ENCODE measurements at places on chromosomes 2 and 18.

GRCh38 chr2:120103723-120104467 lies 91.0 kb downstream of the EPB41L5 start:
- DNase-seq, result peak; percentile 76

DNA sequence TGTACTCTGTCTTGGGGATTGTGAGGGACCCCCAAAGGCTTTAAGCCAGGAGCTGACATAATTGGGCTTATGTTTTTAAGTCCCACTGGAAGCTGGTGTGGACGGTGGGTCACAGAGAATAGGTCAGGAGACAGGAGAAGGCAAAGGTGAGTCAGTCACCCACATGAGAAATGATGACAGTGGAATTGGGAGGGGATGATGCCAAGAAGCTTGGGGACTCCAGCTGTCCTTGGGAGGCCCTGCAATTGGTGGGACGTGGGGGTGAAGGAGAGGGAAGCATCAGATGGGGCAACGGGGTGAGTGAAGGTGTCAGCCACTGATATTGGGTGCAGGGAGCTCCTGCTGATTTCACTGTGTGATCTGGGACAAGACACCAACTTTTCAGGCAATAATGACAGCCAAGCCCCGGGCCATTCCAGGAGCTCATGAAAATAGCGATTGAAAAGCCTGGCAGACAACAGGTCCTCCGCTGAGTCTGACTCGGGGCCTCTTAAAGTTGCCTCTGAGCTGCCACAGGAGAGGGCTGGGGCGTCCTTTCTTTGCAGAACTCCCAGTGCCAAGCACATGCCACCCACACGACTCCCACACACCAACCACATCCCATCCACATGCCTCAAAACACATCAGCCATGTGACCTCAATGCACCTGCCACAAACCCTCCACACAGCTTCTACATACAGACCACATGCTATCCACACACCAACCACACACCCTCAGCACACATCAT lies 13.4 kb downstream of the TNS1 start:
- DNase-seq, result no peak

GRCh38 chr2:113179446-113180045 lies 5.8 kb downstream of the PSD4 start:
- DNase-seq, result no peak

GRCh38 chr2:60483401-60483800 lies 70.1 kb downstream of the BCL11A start:
- DNase-seq, result peak; percentile 65

DNA sequence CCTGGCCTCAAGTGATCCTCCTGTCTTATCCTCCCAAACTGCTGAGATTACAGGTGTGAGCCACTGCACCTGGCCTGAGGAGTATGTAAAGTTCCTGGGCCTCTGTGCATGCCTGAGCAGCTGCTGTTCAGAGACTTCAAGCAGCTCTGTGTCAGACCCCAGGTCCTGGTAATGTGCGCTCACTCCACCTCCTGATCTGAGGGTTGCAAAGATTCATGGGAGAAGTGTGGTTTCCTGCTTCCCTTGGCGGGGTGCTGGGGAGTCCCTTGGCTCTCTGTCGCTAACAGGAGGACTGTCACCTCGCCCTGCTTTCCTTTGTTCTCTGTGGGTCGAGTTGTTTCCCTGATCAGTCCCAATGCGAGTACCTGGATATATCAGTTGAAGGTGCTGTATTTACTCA lies 8.6 kb upstream of the IL36A start:
- no peak for DNase-seq

DNA sequence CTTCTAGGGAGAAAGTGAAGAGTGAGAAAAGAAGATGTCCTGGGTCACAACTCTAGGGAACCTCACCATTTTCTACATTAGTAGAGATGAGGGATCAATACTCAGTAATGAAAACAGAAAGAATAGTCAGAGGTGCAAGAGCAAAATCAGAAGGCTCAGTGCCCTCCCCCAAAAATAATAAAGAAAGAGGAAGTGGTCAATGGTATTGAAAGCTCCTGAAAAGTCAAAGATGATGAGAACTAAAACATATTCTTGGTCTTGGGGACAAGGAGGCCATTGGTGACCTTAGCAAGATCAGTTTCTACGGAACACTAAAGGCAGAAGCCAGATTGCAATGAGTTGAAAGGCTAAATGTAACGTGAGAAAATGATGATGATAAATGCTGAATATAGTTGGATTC lies 24.5 kb upstream of the MYO1B start:
- no peak for DNase-seq

DNA sequence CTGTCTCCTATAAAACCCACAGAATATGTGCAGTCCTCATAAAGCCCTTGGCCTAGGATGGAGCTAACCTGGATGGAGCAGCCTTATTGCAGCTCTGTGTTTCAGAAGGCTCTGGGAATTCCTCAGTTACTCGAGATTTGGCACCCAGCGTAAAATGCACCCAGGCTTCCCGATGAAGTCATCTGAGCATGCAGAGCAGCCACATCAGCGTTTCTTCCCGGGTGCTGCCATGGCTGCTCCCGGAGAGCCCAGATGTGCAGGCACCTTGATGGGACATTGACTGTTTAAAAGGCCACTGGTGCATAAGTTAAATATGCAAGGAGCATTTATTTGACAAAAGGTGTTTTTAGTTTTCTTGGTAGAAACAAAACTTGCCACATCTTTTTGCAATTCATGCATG lies 115.2 kb downstream of the MBP start:
- no peak for DNase-seq

GRCh38 chr2:222751821-222752719 lies 80.6 kb downstream of the MOGAT1 start:
- no peak for DNase-seq

- no peak for DNase-seq
Measured at GRCh38 chr18:49572611-49573345, 10.9 kb downstream of the LIPG start.

- no peak for DNase-seq
Measured at GRCh38 chr2:11365096-11365879, 20.9 kb upstream of the ROCK2 start.

GRCh38 chr2:42025151-42025582 lies 22.7 kb upstream of the PKDCC start:
- DNase-seq, result peak; percentile 94

- DNase-seq, result peak; percentile 2
Measured at GRCh38 chr2:118374974-118375755, 286.9 kb downstream of the INSIG2 start.

DNA sequence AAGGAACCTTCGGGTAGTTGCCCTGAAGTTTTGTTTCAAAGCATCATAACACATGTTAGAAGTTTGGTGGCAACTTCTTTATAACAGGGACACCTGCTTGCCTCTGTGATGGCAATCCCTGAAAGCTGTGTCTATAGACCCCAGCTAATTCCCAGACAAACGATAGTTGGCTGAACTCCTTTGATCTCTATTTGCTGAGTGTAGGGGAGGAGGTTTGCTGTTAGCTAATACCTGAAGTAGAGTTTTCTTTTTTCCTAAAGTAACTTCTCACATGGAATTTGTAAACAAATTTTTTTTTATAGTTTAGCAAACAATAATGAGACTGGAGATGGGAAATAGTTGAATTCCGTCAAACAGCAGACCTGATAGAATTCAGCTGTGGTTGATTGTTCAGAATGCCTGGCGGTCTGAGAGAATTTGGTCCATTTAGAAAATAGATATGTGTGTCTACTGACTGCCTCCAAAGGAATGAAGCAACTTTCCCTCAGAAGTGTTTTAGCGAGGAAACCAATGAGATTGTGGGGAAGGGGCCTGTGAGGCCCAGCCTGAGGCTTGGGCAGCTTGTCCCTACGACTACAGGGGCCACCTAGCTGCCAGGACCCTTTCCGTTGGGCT lies 123.5 kb upstream of the EPAS1 start:
- DNase-seq, result no peak

- DNase-seq, result no peak
Measured at GRCh38 chr2:65379223-65379622, 53.2 kb downstream of the SPRED2 start.

- peak; percentile 76 for DNase-seq
Measured at GRCh38 chr2:8543383-8544170, 138.3 kb upstream of the ID2 start.

GRCh38 chr2:9655441-9656269 lies 24.9 kb upstream of the YWHAQ start:
- DNase-seq, result peak; percentile 79

DNA sequence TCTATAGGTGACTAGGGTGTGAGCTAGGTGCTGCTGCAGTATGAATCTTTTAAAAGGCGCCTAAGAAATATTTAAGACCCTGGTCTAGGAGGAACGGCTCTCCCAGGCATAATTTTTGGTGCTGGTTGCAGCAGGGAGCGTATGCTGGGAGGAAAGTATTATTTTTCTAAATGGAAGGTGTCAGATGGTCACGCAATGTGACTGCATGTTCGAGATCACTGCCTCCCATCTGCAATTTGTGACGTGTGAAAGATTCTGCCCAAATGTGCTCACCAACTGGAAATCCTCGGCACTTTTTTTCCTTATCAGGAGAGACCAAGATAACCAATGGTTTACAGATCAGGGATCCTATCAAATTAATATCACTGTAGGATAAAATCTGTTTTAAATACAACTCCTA lies 95.6 kb upstream of the KLHL14 start:
- DNase-seq, result no peak

DNA sequence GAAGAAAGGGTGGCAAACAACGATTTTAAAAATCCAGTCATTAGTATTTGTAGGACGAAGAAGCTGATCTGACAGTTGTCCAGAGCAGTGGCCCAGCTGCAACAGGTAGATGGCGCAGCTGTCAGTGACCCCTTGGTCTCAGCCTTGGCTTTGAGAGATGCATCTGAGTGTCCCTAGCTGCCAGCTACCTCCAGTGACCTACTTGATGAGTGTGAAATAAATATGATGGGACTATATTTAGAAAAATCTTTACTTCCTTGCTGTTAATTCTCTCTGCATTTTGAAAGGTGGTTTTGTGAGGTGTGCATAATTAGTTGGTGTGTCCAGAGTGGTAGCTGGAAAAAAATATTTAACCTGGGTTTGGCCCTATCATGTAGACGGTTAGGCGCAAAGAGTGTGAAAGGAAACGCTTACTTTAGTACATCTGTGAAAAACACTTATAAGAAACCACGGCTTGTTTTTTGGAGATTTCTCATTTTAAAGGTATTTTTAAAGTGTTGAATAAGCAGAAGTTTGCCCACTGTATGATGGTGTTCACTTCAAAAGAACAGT lies 963 bp downstream of the INPP1 start:
- no peak for DNase-seq

DNA sequence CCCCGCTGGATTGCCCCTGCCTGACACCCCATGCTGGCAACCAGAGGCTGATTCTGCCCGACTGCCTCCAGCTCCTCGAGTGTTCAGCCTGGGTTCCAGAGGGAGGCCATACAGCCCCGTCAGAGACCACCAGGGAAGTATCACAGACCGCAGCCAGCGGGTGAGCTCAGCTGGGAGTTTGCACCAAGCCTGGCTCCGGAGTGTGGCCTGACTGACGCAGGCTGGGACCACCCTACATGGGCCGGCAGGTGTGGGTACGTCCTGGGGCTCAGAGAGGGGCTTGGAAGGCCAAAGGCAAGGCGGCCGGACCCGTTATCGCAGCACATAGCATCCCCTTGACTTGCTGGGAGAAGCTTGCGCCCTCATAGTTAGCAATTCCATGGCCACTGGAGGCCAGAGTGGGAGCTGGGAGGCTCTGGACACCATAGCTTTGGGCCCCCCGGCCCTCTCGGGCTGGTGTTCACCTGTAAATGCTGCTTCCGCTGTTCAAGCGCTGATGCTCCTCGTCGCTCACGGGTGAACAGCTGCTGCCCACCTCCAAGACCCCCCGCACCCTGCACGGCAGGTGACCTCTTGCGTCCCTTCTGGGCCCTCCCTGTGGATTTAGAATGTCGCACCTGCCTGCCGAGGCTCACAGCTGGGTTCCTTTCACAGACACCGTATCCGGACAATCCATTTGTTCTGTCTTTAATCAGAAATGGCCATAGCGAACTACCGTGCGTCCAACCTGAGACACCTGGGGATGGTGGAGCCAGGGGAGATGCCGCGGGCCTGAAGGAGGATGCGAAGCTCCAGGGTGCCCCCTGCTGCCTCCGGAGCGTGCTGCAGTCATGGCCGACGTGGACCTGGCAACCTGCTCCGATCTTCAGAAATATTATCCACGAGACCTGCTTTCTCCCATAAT lies 31.2 kb upstream of the SLC66A3 start:
- peak; percentile 61 for DNase-seq

GRCh38 chr2:148930046-148930775 lies 55.2 kb downstream of the KIF5C start:
- DNase-seq, result peak; percentile 7

- DNase-seq, result no peak
Measured at GRCh38 chr18:76483780-76484179, 11.3 kb downstream of the ZNF516 start.
